ENCODE measurements at places on chromosomes 5 and 9.

GRCh38 chr5:1948111-1948510 is 65.4 kb upstream of the IRX4 start:
- DNase-seq: no peak

- DNase-seq: no peak
Measured at GRCh38 chr5:167207081-167207480, 1084.4 kb upstream of the WWC1 start.

DNA sequence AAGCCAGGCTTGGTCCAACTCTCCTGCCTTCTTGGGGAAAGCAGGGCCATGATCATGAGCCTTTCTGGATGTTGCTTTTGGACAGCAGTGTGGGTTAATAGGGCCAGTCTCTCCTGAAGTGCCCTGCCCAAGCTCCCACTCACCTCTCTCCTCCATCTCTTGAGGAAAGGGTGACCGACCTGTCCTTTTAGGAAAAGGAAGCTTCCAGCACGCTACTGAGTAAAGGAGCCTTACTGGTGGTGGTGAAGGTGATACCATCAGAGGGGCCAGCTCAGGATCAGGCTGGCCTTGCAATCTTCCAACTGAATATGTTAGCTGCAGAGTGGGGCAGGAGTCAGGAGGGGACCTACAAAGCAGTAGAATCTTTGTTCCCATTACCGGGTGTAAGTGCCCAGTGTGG is 2.2 kb upstream of the RGS3 start:
- DNase-seq: no peak

- no peak for DNase-seq
Measured at GRCh38 chr9:103617046-103617445, 477.1 kb upstream of the SMC2 start.

DNA sequence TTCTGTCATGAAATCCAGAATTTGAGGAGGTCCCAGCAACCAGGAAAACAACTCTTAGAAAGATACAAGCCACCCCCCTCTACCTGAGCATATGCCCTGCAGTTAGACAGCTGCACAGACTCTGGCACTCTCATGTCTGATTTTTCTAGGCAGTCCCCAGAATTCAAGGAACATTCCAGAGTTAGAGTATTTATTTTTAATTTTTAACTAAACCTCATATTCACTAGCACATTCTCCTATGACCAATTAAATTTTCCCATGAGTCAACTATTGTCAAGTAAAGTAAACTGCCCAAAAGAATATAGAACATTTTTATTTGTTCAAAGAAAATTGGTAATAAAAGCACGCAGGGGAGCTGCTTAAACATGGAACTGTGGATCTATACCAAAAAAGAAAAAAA is 490.5 kb upstream of the SEMA6A start:
- DNase-seq: no peak

DNA sequence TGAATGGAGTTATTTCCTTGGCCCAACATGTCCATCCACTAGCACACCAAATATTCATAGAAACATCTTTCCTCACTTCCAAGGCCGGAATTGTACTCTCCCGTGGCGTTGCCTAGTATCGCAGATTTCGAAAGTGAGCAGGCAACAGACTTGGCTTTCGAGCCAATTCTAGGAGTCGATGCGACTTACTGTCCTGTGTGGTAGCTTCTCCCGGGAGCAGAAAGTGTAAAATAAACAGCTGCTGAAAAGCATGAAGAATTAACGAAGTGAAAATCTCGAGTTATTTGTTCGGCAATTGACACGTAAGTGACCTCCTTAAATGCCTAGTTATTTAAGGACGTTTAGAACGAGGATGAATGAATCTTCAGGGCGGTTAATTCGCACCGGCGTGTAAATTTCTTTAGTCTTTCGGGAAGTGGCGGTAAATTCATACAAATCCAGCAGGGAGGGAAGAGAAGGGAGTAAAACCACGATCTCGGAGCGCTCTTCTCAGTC is 449 bp upstream of the PCSK5 start:
- peak; percentile 44 for DNase-seq

DNA sequence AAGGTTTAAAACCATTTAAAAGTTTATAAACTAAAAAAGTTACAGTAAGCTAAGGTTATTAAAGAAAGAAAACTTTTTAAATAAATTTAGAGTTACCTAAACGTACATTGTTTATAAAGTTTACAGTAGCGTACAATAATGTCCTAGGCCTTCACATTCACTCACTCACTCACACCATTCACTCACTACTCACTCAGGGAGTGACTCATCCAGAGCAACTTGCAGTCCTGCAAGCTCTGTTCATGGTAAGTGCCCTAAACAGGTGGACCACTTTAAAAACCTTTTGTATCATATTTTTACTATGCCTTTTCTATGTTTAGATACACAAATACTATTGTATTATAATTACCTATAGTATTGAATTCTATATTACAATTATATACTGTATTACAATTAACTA is 190.8 kb upstream of the RASA1 start:
- no peak for DNase-seq

GRCh38 chr5:127400539-127400938 is 109.9 kb downstream of the MEGF10 start:
- DNase-seq: no peak

DNA sequence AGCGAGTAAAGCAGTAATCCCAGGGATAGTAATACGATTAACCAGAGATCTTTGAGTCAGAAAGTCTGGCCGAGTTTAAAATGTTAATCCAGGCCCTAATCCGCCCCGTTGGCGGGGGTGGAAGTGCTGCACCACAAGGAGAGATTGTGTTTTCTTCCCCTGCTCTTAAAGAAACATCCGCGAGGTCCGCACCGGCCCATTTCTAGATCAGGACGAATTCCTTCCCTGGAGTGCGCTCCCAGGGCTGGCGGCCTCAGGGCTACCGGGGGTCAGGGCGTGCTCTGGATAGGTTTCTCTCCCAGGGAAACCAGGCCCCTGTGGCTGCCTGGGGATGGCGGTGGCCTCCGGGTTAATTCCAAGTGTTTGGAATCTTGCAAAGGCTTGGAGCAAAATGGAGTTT is 9.3 kb upstream of the NEUROG1 start:
- DNase-seq: no peak

DNA sequence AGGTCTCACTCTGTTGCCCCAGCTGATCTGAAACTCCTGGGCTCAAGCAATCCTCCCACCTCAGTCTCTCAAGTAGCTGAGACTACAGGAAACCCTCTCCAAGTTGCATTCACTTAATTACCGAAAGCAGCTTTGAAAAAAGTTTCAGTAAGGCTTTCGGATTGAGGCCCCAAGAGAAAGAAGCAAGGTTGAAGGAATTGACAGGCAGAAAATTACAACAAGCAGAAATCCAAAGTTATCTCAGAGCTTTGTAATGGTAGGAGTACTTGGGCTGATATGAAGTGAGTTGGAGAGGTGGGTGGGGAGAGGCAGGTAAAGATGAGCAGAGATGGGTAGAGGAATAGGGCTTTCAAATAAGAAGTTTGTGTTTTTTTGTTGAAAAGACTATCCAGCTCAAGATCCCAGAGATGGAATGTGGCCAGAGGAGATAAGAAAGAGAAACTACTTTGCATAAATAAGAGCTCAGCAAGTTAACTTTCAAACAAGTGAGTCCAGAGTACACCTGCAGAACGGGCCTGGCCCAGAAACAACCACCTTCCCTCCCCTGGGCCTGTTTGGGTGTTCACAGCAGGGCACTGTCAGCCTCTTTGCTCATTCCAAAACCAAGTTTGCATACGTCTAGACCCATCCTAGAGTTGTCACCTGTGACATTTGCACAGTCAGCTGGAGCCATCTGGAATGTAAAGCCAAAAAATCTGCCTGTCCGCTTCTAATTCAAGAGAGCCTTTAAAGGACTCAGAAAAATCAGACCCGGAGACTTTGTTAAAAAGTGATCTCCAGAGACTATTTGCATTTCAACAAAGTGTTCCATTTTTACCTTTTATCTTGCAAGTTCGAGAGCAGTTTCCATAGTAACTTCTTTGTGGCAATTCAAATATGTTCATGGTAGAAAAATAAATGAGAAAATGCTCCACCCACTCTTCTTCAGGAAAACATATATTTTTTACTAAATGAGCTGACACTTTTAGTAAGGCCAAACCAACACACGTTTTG is 2.2 kb upstream of the CLINT1 start:
- DNase-seq: no peak

DNA sequence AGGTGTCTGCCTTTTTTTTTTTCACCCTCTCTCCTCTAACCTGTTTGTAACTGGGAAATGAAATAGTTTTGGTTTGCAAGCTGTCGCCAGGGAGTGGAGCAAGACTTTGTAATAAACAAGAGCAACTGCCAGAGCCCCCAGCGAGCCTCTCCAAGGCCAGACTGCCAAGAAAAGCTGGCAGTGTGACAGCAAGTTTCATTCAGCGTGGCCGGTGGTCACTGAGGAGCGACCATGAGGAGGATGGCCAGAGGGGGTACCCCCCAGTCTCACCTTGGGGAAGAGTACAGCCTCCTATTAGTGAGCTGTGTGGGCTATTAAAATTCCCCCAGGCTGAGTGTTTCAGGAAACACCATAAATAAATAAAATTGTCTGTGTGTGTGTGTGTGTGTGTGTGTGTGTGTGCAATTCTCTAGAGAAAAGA is 49.9 kb downstream of the ZFAND5 start:
- no peak for DNase-seq

DNA sequence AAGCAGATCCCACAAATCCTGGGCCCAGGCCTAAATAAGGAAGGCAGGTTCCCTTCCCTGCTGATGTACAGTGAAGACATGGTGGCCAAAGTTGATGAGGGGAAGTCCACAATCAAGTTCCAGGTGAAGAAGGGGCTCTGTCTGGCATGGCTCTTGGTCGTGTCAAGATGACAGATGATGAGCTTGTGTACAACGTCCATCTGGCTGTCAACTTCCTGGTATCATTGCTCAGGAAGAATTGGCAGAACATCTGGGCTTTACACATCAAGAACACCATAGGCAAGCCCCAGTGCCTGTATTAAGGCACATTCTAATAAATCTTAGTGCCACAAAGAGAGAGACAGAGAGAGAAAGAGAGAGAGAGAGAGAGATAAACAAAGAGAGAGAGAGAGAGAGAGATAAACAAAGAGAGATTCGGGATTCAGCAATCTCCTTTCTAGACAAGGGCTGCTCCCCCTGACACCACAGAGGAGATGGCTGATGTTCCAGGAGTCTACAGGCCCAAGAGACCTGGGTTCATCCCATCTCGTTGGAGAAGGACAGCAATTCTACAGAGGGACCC is 45.5 kb upstream of the HSPA9 start:
- no peak for DNase-seq

GRCh38 chr5:126234563-126235195 is 188.5 kb upstream of the GRAMD2B start:
- peak; percentile 7 for DNase-seq

DNA sequence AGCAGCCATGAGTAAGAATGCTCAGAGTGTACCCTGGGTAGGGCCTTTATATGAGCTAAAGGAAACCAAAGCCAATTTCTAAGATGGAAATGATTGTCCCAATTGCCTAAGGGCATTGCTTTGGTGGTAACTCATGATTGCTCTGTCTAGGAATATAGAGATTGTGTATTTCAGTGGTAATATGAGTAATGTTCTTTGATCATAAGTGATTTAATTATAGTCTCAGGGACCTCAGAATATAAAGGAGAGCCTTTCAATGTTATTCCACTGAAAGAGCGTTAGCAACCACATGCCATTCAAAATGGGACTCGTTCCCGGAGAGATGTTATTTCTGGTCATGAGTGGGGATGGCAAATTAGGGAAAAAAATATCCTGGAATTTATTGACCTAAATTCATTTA is 340.5 kb downstream of the ARHGEF28 start:
- DNase-seq: no peak

GRCh38 chr9:117644932-117645636 is 59.1 kb upstream of the TLR4 start:
- peak; percentile 2 for DNase-seq

DNA sequence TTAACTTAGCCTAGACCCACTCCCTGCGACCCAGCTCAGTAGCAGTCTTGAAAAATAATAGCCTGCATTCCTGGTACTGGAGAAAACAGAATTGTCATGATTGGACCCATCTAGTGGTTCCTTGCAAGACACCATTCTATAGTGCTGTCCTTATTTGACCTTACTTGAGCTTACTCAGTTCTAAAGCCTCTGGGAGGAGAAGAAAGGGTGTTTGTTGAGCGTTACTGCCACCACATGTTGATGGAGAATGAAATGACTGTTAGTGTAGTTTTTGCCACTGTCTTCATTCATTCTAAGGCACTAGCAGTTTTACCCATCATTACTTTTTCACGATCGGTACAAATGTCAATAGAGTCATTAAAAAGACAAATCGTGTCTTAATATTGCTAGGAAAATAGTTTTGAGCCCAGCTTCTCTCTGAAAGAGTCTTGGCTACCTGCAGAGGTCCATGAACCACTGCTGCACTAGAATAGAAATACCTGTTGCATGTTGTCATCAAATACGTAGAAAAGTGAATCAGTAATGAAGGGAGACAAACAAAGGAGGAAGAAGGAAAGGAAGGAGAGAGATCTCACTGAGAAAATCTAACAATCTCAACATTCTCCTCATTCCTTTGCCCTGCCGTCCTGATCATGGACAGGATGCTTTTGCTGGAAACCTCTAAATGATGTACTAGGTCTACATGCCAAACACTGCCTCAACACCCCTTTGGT is 96.0 kb downstream of the LIX1 start:
- peak; percentile 20 for DNase-seq

DNA sequence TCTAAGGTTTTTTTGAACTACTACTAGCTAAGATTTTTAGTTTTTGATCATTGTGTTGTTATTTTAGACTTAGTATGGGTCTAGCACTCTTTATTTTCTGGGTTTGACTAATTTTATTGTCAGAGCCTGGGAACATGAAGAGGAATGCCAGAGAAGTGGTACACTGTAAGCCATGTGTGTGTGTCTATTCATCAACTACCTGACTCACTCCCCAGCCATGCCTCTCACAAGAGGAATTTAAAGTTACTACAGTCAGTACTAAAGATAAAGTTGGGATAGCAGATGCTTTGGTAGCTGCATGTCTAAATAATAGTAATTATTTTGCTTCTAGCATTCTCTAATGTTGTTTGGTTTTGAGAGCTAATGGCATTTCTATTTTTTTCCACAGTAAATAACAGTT is 264.8 kb downstream of the CSNK1G3 start:
- DNase-seq: no peak

- DNase-seq: no peak
Measured at GRCh38 chr5:82142928-82143577, 135.1 kb downstream of the RPS23 start.

DNA sequence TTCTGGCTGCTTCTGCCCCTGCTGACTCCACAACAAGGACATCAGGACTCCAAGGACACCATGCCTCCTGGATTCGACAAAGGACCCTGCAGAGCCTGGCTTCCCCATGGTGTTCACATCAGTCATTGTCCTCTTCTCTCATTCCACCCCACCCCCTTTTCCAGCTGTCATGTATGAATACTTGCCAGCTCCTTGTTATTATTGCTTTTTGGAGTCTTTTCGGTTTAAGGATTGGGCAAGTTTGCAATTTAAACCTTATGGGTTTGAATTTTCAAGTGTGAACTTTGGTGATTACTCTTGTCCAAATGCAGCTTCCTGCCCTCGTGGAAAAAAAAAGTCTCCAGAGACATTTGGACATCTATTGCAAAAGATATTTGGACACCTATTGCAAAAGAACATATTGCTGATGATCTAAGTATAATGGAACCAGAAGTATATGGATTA is 14.2 kb upstream of the LVRN start:
- DNase-seq: no peak

GRCh38 chr5:97412959-97413358 is 229.9 kb upstream of the RIOK2 start:
- DNase-seq: no peak
